ACHN (cell line): ENCODE measurements at places on chromosomes 6 and 20.

GRCh38 chr6:5746053-5746758, 260.5 kb downstream of the NRN1 start:
- DNase-seq = peak; percentile 5

DNA sequence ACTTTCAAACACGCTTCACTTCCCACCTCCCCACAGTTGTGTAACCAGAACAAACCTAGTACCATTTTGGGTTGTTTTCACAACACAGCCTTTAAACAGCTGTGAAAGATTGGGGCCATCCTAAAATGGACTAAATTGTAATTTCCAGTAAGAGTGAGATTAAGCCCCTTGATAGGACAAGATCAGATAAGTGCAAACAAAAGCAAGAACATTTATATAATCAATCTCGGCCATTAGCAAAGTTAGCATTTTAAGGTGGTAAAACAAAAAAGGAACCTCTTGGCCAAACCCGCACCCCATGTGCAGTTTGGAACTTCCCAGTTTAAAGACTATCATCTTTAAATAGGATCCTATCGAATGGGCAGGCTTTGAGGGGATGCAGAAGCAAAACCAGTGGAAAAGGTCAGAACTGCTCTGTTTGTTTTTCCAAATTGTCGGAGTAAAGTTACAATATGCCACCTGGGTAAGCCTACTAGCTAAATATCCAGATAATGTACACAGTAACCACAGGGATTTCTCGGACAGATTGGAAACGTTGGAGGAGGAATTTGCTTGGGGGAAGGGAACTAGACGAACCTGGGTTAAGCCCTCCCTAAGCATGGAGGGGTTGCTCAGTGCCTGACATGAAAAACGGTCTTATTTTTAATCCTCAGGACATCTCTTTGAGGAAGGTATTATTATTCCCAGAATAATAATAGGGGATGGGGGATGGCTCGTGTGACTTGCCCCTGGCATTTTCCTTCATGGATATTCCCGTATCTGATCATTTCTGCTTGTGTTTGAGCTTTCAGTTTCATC, 159.8 kb upstream of the SALL4 start:
- DNase-seq = no peak

GRCh38 chr6:111615916-111616612, 10.4 kb upstream of the TRAF3IP2 start:
- no peak for DNase-seq

DNA sequence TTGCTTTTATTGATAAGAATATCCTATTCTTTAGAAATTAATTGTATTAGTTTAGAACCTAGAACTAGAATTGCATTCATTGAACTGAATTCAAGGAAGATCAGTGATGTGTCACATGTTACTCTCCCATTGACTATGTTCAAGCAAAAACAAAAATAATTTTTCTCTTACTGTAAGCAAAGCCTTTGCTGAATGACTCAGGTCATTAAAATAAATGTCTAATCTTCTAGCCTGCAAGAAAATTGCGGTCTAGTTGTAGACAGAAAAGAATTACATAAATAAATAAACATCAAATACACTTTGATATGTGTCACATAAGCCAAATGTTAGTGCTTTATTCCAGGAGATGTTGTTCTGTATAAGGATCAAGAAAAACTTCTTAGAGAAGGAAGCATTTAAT, 387.9 kb downstream of the ADGRB3 start:
- no peak for DNase-seq

GRCh38 chr6:159817951-159818739, 18.1 kb downstream of the PNLDC1 start:
- DNase-seq = no peak

DNA sequence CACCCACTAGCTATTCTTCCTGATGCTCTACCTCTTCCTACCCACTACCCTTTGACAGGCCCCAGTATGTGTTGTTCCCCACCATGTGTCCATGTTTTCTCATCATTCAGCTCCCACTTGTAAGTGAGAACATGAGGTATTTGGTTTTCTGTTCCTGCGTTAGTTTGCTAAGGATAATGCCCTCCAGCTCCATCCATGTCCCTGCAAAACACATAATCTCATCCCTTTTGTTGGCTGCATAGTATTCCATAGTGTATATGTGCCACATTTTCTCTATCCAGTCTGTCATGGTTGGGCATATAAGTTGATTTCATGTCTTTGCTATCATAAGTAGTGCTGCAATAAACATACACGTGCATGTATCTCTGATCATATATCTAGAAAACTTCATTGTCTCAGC, 218.3 kb upstream of the STXBP5 start:
- DNase-seq = no peak
